Germinal center (tissue), 1 donor: ENCODE measurements at places on chromosomes 4 and X.

GRCh38 chr4:185730849-185731608 is 81.0 kb downstream of the SORBS2 start:
- DNase-seq, result peak; percentile 15

GRCh38 chr4:40629401-40630334 is at the start of gene RBM47:
Gene RBM47 (minus strand): TSS chr4:40629864. CDS start chr4:40438893, 190,971 bp downstream.
- peak; percentile 13 for DNase-seq

GRCh38 chr4:180558427-180558826 is 1684.8 kb upstream of the TENM3 start:
- no peak for DNase-seq

DNA sequence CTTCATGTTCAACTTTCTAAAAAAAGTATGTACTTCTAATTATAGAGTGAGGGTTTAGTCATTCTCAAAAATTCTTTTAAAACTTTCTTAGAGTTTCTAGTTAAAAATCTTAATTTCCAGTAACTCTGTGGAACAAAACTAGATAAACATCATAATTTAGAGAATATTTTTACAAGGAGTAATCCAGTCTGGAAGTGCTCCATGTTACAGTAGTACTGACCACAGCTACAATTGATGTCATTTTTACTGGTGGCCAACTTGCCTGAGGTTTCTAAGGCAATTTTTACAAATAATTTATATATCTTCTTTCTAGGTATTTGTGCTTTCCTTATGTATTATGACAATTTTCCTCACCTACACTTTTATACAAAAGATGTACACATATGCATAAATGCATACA is 490.4 kb downstream of the CENPC start:
- DNase-seq, result no peak

DNA sequence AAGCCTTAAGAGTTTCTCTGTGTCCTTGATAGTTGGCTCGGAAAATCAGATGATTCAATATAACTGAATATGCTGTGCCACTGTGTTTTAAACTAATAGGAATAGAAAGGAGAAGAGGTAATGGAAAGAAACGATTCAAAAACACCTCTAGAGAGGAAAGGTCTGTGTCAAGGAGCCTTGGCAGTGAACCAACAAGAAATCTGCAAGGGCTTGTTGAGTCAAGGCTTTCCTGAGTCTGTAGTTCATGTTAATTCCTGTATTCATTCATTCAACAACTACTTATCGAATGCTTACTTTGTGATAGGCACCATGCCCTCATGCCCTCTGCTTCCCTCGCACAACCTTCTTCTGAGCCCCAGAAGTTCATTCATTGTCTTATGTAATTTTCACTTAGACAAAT is 336.0 kb downstream of the PDHA2 start:
- no peak for DNase-seq

- no peak for DNase-seq
Measured at GRCh38 chrX:150849996-150850720, 48.3 kb downstream of the CD99L2 start.

- DNase-seq, result no peak
Measured at GRCh38 chr4:6290769-6291547, 21.3 kb downstream of the WFS1 start.

- DNase-seq, result no peak
Measured at GRCh38 chrX:20519146-20519545, 252.4 kb upstream of the RPS6KA3 start.

- DNase-seq, result no peak
Measured at GRCh38 chrX:140273921-140274320, 230.9 kb downstream of the SOX3 start.

- DNase-seq, result no peak
Measured at GRCh38 chrX:87636533-87636932, 118.9 kb downstream of the KLHL4 start.

- no peak for DNase-seq
Measured at GRCh38 chr4:33931026-33931425, 2313.3 kb downstream of the ARAP2 start.

DNA sequence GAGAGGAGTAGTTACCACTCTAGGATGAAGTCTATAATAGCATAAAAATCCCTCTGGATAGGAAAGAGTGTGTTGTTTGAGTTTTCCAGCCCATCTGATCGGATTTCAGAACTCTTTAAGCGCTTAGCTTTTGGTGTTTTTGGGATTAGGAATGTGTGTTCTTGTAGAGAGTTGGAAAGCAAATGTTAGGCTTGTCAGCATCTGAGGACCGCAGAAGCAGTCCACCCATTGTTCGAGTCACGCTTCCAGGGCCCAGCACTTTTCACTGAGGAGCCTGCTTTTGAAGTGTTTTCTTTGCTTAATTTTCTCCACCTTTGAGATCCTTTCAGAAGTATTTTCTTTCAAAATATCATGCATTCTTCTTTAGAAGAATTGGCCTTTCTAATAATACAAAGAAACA is 306.2 kb downstream of the TENM3 start:
- no peak for DNase-seq

- no peak for DNase-seq
Measured at GRCh38 chr4:2141762-2142451, 82.8 kb downstream of the NAT8L start.

DNA sequence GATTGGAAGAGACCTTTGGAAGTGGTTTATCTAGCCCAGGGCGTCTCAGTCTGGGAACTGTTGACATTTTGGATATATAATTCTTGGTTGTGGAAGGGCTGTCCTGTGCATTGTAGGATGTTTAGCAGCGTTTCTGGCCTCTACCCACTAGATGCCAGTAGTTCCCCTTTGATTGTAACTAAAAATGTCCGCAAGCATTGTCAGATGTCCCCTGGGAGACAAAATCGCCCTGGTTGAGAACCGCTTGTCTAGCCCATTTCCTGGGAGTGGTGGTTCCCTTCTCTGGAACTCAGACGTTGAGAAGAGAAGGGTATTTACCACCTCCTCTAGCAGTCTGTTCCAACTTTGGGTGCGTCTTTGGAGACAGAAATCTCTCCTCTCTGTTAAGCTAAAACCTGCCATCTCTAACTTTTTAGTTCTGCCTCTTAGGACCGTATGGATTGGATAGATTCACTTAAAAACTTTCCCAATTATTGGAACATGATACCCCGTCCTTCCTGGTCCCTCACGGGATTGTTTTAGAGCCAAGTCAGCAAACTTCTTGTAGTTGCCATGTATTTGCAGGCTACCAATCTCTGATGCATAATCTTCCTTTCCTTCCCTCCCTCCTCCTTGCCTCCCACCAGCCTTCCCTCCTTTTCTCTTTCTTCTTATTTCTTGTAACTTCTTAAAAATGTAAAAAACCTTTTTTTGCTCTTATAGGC is 13.9 kb downstream of the TMEM165 start:
- DNase-seq, result peak; percentile 32

DNA sequence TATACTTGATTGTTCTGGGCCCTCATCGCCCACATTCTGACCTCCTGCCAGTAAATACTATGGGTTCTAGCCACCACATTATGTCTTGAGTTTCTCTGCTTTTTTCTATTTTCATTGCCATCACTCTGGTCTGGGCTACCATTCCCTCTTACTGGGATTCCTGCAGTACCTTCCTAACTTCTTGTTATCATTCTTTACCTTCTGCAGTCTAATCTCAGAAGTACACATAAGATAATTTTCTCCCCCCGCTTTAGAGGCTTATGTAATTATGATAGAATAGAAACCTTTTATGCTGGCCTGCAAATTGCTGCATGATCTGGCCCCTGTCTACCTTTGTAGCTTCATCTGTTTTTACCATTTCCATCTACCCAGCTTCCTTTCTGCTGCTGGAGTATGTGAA is 19.2 kb downstream of the STIM2 start:
- DNase-seq, result no peak

GRCh38 chr4:93730251-93730650 is 98.3 kb upstream of the ATOH1 start:
- DNase-seq, result no peak

- DNase-seq, result no peak
Measured at GRCh38 chrX:15877380-15877779, 22.8 kb upstream of the AP1S2 start.

DNA sequence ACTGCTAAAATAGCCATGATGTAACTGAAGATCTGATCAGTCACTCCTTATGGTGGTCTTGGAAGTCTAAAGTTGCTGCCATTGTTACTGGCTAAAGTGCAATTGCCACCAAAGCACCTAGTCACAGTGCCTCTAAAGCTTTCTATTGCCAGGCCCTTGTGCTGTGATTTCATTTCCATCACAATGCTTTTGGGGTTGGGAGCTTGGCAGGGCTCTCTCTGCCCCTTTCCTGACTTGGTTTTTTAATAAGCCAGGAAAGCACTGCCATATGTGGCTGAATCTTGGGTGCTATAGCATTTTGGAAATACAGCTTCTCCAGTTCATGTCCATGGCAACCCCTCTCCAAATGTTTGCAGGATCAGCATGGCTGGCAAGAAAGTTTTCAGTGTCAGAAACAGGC is 1712.4 kb upstream of the TENM3 start:
- DNase-seq, result no peak

- no peak for DNase-seq
Measured at GRCh38 chrX:129512409-129512808, 10.9 kb downstream of the SMARCA1 start.

DNA sequence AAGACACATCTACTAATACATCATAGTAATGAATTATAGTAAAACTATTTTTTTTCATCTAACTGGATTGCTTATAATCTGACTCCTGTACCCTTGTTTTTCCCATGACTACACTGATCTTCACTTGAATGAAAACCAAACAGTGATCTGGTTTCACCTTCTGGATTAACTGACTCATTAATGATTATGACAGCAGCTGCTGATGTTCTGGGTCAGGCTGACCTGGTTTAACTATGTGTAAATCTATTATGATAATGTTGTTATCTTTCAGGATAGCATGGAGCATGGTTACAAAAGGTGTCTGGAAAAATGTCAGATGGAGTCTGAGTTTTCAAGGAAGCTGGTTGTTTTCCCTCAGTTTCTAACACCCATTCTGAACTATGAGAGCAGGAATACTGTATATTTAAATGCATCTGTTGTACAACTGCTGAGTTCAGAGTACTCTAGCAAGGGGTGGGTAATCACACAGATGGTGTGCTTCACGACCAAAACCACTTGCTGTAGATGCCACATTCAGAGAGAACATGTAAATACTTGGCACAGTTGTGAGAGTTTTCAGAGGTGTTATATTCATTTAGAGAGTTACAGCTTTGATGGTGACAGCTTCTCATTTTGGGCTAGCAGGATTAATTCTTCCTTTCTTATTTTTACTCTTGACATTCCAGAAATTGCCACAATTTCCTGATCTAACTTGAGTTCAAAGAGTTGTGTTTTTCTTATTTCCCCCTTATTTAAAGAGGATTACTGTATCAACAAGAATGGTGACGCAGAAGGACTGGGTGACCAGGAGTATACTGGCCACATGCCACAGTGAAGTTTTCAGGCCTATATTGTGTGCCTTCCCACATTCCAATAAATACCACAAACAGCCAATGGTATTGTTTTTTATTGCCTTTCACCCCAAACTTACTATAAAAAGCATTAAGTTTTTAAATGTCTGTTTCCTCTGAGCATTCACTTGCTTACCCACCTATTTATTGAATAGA is 249.7 kb upstream of the TET2 start:
- no peak for DNase-seq

DNA sequence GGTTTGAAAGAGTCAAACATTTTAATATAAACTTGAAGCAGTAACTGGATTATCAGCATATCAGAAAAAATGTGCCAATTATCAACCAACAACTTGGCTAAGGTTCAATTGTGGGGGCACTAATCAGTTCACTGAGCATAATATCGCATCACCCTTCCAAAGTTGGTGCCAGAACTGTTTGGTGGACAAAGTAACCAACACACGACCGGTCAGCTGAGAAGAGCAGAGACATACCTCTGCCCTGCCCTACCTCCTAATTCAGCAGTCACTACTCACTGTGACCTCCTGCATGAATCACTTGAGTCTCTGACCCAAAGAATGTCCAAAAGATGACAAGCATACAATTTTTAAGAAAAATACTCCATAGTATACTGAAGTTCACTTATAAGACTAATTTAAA is 53.2 kb downstream of the TSPAN5 start:
- DNase-seq, result no peak

DNA sequence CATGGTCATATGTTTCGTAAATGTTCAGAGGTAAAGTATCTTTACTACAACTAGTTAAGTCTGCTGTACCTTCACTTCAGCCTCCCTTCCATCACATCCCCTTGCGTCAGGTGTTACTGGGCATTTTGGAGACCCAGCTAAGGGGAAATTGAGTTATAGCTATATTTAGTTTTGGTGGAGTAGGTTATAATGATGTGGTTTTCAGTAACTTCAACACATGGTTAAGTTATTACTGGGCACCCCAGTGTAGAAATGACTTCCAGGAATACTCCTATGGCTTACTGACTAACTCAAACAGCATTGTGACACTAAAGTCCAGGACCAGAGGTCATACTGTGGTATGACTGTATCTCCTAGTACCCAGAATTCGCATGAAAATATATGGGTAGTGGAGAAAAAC is 23.4 kb upstream of the ACSL1 start:
- no peak for DNase-seq

DNA sequence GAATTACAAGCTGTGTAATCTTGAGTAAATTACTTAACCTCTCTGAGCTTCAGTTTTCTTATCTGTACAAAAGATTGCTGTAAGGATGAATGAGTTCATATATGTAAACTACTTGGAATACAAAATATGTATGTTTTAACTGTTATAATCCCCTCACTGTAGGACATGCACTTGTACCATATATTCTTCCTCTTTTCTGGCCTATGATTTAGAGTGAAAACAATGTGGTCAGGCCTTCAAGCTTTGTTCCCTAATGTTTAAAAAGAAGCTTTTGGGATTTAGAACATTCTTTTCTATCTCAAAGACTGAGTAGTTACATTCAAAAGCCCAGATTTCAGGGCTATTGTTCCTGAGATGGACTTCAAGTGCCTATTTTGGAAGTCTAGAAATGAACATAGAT is 26.7 kb upstream of the GPRIN3 start:
- no peak for DNase-seq

DNA sequence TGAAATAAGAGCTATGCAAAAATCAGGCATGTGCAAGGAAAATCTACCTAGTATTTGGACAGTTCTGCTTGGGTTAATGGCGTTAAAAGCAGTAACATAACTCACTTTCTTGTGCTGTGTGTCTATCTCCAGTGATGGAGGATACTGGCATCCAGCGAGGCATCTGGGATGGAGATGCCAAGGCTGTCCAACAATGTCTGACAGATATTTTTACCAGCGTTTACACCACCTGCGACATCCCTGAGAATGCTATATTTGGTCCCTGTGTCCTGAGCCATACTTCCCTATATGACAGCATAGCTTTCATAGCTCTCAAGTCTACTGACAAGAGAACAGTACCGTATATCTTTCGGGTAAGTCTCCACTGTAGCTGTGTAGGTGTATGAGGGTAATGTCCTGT is 2.6 kb downstream of the PRDM8 start:
- DNase-seq, result no peak

GRCh38 chr4:145769450-145770037 is 89.6 kb downstream of the C4orf51 start:
- no peak for DNase-seq

- no peak for DNase-seq
Measured at GRCh38 chr4:37219242-37219641, 25.3 kb upstream of the NWD2 start.
